ENCODE measurements at places on chromosomes 3 and 15.

- no peak for DNase-seq
These were observed 81.7 kb upstream of the DPH6 start for GRCh38 chr15:35627696-35628095.

GRCh38 chr3:56111606-56112304, 356.5 kb downstream of the ERC2 start:
- no peak for DNase-seq

- DNase-seq, result no peak
These were observed 28.7 kb upstream of the HACD2 start for GRCh38 chr3:123613543-123613942.

DNA sequence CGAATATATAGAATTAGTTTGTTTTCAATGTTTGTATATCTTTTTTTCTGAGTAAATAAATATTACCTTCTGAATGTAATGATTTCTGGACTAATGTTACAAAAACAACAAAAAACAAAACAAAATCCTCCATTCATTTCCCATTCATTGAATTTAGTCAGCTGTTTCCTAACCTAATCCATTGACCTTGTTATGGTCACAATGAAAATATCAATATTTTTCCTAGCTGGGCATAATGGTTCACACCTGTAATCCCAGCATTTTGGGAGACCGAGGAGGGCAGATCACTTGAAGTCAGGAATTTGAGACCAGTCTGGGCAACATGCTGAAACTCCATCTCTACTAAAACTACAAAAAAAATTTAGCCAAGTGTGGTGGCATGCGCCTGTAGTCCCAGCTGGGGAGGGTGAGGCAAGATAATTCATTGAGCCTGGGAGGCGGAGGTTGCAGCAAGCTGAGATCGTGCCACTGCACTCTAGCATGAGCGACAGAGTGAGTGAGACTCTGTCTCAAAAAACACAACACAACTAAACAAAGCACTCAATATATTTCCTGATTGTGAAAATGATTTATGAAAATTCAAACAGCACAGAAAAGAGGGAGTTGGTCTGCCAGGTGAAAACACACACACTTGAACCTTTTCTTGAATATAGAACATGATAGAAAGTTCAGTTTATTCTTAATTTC, 23.0 kb upstream of the PLSCR4 start:
- no peak for DNase-seq

DNA sequence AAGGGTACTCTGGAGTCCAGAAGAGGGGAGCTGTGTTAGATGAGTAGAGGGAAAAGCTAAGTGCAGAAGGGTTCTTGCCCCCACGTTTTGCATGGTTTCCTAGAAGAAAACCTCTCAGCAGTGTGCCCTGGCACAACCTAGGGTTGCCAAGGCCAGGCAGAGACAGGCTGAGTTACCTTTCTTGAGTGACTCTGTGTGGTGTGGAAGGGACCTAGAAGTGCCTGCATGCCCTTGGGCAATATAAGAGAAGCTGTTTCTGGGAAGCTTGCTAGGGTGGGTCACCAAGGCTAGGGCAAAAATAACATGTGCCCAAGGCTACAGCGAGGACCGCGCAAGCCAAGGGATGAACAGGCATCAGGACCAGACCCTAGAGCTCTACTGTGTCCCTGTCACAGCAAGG, 3.4 kb upstream of the SAMD7 start:
- DNase-seq, result no peak

DNA sequence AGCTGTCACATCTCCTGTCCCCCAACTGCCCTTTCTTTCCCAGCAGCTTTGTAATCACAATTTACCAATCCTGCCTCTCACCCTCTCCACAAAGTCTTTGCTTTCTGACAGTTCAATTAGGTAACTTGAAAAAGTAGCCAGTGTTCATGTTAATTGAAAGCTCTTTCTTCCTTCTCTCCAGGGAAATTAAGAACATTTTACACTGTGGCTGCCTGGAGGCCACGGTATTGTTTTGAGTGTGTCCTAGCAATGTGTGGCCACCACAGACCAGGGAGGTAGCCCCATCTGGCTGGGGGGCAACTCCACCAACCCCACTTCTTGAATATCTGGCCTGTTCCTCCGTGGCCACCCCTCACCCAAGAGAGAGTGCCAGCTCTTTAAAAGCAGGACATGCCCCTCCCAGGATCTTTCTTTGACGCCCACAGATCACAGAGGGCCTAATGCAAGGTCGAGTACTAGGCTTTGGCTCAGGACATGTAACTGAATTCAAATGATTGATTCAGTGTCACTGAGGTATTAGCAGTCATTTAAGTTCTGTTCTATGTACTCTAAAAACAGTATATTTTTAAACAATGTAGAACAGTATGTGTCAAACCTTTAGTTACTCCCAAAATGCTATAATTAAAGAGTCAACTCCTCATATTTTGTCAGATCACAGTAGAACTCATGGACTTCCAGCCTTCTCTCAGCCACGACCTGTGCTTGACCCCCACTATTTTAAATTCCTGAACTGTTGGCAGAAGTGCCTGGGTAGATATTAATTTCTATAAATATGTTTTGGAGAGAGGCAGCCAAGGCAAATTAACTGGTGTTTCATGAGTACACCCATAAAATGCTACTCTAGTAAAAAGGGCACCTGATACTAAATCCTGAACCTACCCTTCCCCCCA, 164.5 kb downstream of the TNIK start:
- DNase-seq, result no peak

DNA sequence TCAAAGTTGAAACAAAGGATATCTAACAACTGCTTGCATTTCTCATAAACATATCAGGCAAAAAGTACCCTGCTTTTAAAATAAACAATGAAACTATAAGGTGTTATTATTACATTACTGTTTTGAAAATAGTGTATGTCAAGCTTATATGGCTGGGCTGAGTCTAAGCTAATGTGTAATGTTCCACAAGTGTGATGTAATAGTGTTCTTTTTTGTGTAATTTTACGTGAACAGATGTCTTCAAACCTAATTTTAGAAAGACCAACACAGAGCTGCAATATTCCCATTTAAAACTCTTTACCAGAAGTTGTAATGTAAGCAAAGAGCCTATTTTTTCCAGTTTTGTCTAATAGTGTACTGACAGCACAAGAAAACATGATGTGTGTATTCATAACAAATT, 34.0 kb downstream of the MINDY2 start:
- no peak for DNase-seq

DNA sequence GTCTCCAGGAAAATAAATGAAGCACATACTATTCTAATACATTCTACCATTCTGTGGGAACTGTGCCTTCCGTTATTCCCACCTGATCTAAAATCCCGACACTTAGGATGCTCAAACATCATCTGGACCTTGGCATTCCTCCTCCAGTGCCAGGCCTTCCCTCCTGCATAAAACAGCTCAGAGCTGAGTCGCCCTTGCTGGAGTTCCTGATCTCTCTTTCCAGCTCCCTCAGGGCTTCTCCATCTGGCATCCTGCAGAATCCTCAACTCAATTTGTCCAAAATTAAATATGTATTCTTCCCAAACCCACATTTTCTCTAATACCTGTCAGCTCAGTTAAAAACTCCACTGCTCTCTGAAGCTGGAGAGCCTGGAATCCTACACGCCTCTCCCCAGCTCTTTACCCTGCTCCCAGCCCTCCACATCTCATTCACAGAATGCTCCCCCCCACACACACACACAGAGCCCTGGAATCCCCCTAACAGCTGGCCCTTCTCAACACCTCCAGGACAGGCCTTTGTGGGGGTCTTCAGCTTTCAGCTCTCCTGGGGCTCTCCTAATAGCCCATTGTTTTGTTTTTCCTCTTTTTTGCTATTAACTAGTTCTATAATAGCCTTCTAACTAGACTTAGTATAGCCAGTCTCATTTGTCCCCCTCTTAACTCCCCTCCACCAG, 78.5 kb downstream of the HMG20A start:
- DNase-seq, result no peak

DNA sequence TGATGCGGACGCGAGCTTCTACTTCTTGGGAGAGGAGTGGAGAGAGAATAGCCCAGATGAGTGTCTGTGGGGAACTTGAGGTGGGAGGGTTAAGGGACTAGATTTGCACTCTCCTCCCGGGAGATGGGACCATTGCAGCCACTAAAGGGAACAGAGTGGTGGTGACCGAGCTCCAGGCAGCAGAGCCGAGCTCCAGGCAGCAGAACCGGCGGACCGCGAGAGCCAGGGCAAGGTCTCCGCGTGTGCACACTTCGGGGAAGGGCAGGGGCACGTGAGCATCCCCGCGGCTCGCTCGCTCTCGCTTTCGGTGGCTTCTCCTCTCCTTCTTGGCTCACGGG, 1.1 kb downstream of the IGDCC3 start:
- no peak for DNase-seq

- no peak for DNase-seq
These were observed 265.0 kb downstream of the IL20RB start for GRCh38 chr3:137222736-137223225.

- DNase-seq, result no peak
These were observed 46.1 kb downstream of the CD47 start for GRCh38 chr3:108044699-108045098.
